ENCODE measurements at places on chromosomes 4 and X.
A peak's percentile ranks its signal among the peaks of the same experiment; 100 is the strongest.

DNA sequence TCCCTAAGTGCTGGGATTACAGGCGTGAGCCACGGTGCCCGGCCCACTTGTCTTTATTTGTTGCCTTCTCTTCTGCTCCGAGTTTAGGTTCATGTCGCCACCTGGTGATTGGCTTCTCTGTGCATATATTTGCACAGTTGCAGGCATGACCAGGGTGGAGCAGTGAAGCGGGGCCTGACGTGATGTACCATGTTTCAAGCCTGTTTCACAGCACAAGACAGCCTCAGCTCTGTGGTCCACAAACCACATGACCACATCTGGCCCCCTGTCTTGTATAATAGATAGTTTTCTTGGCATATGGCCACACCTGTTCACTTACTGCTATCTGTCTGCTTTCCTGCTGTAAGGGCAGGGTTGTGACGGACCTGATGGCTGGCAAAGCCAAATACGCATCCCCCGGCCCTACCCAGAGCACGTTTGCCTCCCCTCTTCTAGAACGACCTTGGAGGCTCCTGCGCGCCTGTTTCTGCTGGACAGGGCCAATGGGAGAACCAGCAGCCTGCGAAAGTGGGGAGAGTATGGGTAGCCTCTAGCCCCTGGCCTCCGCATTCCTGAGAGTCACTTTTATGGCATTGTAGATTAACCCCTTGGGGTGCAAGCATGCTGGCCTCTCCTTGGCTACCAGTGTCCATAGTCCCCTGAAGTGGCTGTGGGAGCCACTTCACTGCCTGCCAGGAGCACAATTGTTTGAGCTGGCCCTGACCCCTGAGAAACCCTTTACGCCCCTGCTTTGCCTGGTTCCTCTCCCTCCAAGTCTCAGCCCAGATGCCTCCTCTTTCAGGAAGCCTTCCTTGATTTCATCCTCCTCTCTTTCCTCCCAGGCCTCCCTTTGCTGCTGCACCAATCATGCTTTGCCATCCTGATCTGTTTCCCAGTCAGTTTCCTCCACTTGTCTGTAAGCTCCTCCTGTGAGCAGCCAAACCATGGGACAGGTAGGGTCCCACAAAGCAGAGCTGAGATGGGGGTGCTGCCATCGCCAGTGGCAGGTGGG lies 6.0 kb upstream of the SH3TC1 start:
- peak; percentile 18 for DNase-seq

DNA sequence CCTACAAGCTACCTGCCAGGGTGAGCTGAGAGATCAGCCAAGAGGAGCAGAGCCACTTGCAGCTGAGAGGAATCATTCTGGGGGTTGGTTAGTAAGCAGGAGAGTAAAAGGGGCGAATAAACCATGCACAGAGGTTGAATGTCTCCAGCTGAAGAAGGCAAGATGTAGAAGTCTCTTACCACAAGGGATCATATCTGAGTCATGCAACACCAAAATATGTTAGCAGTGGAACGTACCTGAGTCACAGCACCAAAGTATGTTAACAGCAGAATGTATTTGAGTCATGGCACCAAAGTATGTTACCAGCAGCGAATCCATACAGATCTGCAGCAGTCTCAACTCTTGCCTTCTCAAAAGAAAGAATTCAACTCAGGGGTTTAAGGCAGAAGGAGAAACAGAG lies 29.9 kb downstream of the C4orf51 start:
- DNase-seq: no peak

- no peak for DNase-seq
Observed at GRCh38 chr4:41656572-41657520, 91.7 kb downstream of the PHOX2B start.

DNA sequence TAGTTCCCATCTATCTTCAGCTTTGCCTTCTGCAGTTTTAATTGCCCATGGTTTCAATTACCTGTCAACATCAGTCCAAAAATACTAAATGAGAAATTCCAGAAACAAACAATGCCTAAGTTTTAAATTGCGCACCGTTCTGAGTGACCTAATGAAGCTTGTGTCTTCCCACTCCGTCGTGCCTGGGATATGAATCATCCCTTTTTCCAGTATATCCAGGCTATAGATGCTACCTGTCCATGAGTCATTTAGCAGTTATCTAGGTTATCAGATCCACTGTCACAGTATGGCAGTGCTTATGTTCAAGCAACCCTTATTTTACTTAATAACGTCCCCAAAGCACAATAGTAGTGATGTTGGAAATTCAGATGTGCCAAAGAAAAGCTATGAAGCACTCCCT lies 363.6 kb upstream of the FAM241A start:
- DNase-seq: no peak

GRCh38 chr4:140153419-140153717 lies 616 bp downstream of the MAML3 start:
- DNase-seq: no peak

DNA sequence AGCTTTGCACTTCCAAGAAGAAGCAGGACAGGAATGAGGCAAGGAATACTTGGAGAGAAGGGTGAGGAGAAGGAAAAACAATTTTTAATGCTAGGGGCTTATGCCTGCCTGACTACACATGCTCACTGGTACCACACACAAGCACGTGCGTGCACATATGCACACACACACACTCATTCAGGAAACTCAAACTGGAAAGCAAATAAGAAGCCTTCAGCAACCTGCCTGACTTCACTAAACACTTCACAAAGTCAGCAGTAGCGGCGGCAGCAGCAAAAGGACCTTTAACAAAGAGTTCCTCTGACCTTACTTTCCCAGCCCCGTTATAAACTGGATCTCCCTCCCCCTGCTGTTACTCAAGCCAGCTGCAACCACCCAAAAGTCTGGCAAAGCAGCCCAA lies 3.3 kb downstream of the ZDHHC9 start:
- DNase-seq: no peak

DNA sequence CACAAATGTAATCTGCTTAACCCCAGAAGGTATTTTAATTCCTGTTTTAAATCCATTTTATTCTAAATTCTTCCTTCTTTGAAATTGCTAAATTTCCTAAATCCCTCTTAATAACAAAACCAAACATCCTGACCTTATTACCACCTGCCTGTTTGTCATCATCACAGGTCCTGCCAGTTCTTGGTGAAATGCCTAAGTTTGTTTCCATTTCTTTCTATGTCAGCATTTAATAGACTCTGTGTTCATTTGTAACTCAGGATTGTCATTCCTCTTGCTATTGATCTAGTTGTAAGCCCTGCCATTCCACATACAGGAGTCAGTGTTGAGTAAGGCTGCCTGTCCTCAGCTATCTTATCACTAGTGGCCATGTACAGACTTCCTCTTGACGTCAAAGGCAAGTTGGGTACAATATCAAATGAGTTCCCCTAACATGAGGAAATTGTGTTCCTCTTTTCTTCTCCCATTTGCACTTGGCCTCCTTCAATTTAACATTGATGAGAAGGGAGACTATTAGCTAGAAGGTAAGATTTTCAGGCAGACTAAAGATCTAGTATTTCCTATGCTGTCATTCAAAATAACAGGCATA lies 440.1 kb downstream of the AFF2 start:
- DNase-seq: no peak

All from CD4-positive, alpha-beta memory T cell (primary cell).